Stimulated activated CD4-positive, alpha-beta T cell treated with anti-CD3 and anti-CD28 coated beads, Interleukin-2, amount 100 ng/mL, for 48 hours (primary cell): ENCODE measurements at places on chromosomes 12 and 14.

- no peak for DNase-seq
Observed at GRCh38 chr12:110585231-110585799, 2.2 kb upstream of the PPTC7 start.

DNA sequence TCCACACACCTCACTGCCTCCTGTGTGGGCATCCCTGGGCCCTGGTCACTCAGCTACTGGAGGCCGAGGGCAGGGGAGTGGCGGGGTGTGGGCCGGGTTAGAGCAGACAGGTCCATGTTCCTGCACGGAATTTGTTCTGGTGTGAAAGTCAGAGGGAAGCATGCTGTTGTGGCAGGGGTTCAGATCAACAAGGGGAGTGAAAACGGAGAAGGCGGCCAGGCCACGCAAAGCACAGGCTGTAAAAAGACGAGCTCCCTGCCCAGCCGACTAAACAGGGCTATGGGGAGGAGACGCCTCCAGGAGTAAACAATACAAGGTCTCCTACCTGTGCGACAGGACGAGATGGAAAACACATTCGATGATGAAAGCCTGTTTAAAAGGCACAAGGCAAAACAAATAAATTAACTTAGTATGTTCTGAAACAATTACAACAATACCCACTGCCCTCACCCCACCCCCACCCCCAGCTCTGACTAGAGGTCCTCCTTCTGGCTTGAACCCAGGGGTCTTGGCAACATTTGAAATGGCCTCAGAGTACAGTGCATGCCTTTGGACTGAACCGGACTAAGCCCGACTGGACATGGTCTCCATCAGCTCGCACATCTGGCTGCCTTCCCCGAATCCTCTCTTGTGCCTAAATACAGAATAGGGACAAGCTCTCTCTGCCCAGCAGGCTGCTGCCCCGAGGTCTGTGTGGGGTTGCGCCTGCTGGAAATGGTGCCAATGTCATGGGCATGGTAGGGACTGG is 274.9 kb upstream of the DIO3 start:
- DNase-seq, result no peak

- DNase-seq, result no peak
Observed at GRCh38 chr12:80353254-80353653, 90.8 kb upstream of the PTPRQ start.

- DNase-seq, result no peak
Observed at GRCh38 chr12:83027021-83027723, 340.5 kb downstream of the TMTC2 start.

DNA sequence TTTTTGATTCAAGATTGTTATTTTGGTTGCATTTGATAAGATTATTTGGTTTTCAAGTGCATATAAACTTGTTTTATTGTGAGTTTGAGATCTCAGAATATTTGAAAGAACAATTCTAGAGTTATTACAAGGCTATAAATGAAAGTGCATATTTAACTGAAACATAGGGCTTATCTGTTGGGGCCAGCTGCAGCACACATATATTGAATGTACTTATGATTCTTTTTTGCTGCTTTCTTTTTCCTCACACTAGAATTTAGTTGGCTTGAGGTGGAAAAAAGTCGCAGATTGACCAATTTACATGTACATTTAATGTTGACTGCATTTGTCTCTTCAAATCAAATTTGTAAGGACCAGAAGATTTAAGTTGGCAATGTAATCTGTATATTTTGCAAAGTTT is 88.0 kb downstream of the PCNX1 start:
- DNase-seq, result no peak

DNA sequence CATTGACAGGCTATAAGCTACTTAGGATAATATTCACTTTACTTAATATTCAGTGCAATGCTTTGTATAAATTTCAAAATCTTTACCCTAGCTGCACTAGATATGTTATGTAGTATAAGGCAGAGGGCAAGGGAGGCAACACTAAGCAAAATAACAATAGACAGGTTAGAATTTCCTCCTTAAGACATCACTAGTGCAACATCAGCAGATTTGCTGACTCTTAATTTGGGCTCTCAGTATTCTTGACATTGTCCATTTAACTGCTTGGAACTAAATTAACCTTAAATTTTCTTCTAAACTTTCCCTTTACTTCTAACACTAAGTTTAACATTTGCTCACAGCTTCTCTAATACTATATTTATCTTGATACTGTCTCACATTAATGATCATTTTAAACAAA is 273.9 kb downstream of the DIO2 start:
- no peak for DNase-seq
